Stimulated activated CD8-positive, alpha-beta memory T cell treated with anti-CD3 and anti-CD28 coated beads, Interleukin-7, amount 100 ng/mL, for 1 hour (primary cell): ENCODE measurements at places on chromosomes 6 and 20.
A peak's percentile ranks its signal among the peaks of the same experiment; 100 is the strongest.

GRCh38 chr6:166940643-166941068, 15.7 kb downstream of the RNASET2 start:
- no peak for DNase-seq

- DNase-seq: no peak
These were observed 88.3 kb downstream of the NINL start for GRCh38 chr20:25496968-25497401.

DNA sequence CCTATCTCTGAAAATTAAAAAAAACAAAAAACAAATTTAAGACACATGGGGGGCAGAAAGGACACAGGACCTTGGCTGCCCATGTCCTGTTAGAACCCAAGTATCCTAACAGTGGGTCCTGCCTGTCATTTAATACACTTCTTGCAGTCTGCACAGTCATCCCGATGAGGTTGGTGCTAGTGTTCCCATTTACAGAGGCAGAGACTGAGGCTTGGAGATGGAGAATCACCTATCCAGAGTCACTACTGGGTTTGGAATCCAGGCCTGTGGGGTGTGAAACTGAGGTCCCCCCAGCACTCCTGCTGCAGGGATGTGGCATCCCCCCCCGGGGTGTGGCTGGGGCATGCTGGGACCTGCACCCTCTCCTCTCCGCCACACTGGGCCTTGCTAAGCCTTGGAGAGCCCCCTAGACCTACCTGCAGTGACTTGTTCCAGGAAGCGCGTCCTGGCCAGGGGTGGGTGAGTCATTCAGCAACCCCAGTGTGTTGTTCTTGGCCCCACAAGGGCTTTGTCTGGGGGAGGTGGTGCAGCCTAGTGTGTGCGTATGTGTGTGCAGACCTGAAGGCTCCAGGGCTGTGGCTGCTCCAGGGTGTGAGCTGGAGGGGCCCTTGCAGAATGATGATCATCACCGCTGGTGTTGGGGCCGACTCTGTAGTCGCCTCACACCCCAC, 49.7 kb downstream of the BCAS4 start:
- peak; percentile 5 for DNase-seq

GRCh38 chr6:106608080-106608668, 21.1 kb downstream of the RTN4IP1 start:
- DNase-seq: no peak

DNA sequence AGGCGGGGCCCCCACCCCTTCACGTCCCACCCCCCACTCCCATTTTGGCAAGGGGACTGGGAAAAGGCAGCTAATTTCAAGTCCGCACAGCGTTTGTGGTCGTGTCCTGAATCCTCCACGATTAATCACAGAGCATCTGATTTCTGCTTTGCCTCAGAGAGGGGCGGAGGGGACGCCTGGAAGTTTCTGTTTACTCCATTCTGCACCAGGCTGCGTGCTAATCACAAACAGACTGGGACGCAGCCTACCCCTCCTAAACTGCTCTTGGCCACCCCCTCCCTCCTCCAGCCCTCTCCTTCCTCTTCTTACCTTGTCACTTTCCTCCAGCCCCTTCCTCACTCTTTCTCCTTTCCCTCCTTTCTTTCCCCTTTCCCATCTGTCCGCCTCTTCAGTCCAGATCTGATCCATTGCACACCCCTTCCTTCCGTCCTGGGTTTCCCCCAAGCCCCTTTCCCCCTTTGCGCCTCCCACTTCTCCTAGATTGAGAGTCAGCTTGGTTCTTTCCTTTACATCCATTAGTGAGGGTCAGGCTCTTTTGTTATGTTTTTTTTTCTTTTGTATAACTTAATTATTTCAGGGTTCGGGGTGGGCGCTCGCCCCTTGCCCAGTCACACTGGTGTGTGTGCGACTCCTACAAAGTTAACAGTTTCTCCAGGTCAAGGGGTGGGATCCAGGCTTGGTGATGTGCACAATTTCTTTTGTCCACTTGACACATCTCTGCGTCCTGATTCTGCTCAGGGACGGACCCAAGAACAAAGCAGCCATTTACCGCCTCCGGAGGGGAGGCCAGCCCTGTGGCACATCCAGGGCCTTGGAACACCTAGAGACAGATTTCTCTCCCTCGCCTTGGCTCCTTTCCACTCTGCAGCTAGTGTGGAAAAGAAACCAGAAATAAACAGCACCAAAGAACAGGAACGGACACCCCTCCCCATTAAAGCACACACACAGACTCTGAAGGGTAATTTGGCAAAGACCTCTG, 520 bp upstream of the RIPOR3 start:
- DNase-seq: no peak
